IMR-90 (cell line): ENCODE measurements at places on chromosomes 4 and X. TPM values are rescaled to one million over a fixed set of nuclear protein-coding genes. Genes with fewer than 3 reads are reported as not detected.

SPANXA1 gene
- polyA plus RNA-seq: not detected in 2 replicates

HTRA3 gene
- polyA plus RNA-seq: 8.9 and 9.5 TPM in 2 replicates

RXFP1 gene
- not detected in 2 replicates for polyA plus RNA-seq

FOXR2 gene
- not detected in 2 replicates for polyA plus RNA-seq

TMPRSS11A gene
- not detected in 2 replicates for polyA plus RNA-seq

C4orf54 gene
- not detected in 2 replicates for polyA plus RNA-seq

ETDB gene
- not detected in 2 replicates for polyA plus RNA-seq

TCP11X2 gene
- not detected in 2 replicates for polyA plus RNA-seq

PCDH18 gene
- 39.6 and 41.3 TPM in 2 replicates for polyA plus RNA-seq

TRO gene
- polyA plus RNA-seq: 46.3 and 54.2 TPM in 2 replicates

PWWP3B gene
- polyA plus RNA-seq: not detected in 2 replicates

DNA sequence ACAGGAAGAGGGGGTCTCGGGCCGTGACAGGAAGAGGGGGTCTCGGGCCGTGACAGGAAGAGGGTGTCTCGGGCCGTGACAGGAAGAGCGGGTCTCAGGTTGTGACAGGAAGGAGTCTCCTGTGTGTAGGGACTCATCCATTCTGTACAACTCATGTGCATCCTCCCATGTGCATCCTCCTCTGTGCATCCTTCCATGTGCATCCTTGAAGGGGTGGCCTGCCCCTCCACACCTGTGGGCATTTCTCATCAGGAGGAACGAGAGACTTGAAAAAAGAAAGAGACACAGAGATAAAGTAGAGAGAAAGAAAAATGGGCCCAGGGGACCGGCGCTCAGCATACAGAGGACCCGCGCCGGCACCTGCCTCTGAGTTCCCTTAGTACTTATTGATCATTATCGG is 30.2 kb upstream of the PLCXD1 start:
- DNase-seq: no peak

DNA sequence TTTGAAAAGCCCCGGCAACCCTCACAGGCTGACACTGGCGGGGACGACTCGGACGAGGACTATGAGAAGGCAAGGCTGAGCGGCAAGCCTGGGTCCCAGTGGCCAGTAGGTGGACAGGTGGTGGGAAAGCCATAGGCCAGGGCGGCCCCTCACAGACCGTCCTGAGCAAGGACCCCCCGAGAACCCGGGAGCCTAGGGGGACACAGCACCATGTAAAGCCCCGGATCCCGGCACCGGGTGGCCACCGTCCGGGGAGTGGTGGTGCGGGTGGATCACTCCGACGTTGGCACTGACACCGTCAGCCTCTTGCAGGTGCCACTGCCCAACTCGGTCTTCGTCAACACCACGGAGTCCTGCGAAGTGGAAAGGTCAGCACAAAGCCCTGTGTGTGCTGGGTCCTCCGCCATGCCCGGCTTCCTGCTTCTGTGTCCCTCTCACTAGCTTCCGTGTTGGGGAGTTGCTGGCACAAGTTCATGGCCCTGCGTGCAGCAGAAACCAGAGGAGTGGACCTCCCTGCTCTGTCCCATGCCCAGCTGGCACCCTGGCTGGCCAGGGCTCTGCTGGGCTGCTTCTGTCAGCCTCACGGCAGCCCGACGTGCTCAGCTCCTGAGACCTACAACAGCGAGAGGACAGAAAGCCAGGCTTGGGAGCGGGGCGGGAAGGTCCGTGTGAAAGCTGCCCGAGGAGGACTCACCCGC is 11.9 kb upstream of the ADD1 start:
- no peak for DNase-seq

- DNase-seq: no peak
Measured at GRCh38 chr4:164943192-164943591, 34.3 kb downstream of the TRIM61 start.

- DNase-seq: peak; percentile 95
Measured at GRCh38 chr4:53928825-53929224, 135.6 kb downstream of the CHIC2 start.

- DNase-seq: peak; percentile 65
Measured at GRCh38 chr4:152696764-152697261, 17.0 kb upstream of the TMEM154 start.

GRCh38 chr4:3719191-3719590 is 47.0 kb upstream of the ADRA2C start:
- no peak for DNase-seq

DNA sequence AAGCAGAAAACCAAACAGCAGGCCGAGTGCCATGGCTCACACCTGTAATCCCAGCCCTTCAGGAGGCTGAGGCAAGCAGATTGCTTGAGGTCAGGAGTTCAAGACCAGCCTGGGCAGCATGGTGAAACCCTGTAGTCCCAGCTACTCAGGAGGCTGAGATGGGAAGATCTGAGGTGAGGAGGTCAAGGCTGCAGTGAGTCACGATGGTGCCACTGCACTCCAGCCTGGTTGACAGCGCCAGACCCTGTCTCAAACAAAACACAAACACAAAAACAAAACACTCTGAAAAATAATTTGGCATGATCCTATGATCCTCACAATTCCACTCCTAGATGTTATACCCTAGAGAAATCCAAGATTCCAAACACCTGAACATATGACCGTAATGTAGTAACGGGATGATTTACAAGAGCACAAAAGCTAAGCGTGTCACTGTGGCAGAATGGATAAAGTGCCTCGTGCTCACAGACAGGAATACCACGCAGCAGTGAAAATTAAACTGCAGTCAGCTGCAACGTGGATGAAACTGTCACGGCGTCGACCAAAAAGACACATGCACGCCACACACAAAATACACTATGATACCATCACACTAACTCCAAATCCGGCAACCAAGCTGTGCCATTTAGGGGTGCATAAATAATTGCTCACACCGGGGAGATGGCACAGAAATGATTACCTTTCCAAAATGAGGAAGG is 1.7 kb downstream of the NELFA start:
- no peak for DNase-seq

DNA sequence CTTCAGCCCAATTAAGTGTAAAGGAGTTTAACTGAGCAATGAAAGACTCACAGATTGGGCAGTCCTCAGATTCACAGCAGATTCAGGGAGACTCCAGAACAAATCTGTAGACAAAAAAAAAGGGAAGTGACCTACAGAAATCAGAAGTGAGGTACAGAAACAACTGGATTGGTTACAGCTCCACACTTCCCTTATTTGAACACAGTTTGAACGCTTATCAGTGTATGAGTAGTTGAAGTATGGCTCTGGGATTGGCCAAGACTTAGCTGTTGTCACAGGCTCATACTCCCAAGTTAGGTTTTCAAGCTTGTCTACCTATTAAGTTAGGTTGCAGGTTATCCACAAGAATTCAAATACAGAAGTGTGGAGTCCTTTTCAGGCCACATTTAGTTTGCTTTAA is 112.4 kb upstream of the ELOVL6 start:
- no peak for DNase-seq

DNA sequence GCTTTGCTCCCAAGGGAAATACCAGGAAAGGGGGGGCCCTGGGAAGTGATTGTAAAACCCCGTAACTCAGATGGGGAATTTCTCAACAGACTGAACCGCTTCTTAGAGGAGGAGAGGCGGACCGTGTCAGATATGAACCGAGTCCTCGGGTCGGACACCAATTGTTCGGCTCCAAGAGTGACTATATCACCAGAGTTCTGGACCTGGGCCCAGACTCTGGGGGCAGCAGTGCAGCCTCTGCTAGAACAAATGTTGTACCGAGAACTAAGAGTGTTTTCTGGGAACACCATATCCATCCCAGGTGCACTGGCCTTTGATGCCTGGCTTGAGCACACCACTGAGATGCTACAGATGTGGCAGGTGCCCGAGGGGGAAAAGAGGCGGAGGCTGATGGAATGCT is 1.0 kb downstream of the PNMA3 start:
- DNase-seq: no peak

GRCh38 chr4:69838977-69839376 is 21.0 kb downstream of the SULT1E1 start:
- DNase-seq: no peak

DNA sequence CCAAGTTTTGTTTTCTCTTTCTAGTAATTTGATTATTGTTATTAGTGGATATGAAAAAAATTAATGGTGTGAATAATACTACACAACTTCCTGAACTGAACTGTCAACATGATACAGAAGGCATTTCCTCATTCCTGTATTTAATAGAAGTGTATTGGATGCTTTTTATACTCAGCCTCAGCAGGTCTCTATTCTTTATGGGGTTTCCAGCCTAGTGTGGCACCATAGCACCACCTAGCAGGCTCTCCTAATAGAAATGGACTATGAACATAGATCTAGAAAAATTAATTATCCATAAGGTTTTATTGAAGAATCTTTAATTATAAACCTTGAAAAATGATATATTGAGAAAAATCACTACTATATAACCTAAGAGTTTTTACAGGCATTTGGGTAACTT is 52.4 kb downstream of the GLRB start:
- peak; percentile 52 for DNase-seq
